ENCODE measurements at places on chromosomes 4 and X.

- no peak for DNase-seq
Measured at GRCh38 chr4:85806334-85806733, 331.4 kb downstream of the ARHGAP24 start.

GRCh38 chr4:81482326-81482725 is 10.6 kb upstream of the RASGEF1B start:
- DNase-seq = no peak

GRCh38 chr4:156838761-156839160 is 132.8 kb downstream of the PDGFC start:
- DNase-seq = no peak

GRCh38 chr4:127889903-127890302 is 9.2 kb downstream of the PLK4 start:
- no peak for DNase-seq

- DNase-seq = no peak
Measured at GRCh38 chr4:111802191-111802590, 343.1 kb upstream of the FAM241A start.

All from activated effector memory CD4-positive, alpha-beta T cell treated with Interleukin-2 at 50 U/mL for 16 hours (primary cell).